ENCODE measurements at places on chromosomes 6 and 20.

DNA sequence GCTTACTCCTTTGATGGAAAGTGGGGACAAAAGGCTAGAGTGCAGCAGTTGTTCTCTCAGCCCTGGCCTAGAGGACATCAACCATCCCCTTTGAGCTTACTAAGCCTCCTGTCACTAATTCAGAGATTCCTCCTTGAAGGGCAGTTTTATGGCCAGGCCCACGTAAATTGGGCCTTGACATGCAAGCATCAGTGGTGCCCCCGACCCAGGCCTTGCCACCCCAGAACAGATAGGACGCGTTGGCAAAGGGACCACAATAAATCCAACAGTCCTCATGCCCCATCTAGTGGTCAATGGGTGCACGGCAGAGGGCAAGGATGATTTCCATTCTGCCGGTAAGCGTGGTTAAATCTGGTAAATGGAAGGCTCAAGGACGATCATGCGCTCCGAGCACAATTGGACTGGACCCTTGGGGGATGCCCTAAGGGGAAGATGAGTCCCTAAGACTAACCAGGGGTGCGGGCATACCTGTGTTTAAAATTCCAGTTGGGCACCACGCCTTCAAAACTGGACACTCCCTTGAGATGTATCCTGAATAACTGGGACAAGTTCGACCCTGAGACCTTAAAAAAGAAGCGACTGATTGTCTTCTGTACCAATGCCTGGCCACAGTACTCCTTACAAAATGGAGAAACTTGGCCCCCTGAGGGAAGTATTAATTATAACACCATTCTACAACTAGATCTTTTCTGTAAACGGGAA lies 32.6 kb downstream of the CEP85L start:
- peak; percentile 40 for DNase-seq

GRCh38 chr6:149859938-149860337 lies 4.2 kb downstream of the LRP11 start:
- DNase-seq, result no peak

- DNase-seq, result no peak
Observed at GRCh38 chr6:30611856-30612194, 5.2 kb downstream of the PPP1R10 start.

DNA sequence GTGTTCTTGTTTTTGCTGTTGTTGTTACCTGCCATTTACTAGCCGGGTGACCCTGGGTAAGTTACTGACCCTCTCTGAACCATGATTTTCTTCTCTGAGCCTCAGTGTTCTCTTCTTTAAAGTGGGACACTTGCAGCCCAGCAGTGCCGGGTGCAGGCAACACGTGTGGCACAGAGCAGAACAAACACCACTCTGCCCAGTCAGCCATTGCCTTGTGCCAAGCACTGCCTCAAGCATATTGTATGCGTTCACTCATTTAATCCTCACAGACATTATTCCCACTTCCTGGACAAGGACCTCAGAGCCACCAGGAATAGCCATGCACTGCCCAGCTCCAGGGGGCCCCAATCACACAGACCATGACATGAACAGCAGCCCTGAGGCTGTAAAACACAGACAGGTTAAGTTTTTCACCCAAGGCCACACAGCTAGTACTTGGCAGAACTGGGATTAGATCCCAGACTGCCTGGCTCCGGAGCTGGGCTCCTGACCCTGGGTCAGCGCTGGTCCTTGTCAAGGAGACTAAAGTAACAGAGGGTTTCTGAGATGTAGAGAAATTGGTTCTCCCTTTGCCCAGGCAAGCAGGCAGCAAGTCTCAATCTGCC lies 74.0 kb upstream of the PTPN1 start:
- DNase-seq, result no peak

DNA sequence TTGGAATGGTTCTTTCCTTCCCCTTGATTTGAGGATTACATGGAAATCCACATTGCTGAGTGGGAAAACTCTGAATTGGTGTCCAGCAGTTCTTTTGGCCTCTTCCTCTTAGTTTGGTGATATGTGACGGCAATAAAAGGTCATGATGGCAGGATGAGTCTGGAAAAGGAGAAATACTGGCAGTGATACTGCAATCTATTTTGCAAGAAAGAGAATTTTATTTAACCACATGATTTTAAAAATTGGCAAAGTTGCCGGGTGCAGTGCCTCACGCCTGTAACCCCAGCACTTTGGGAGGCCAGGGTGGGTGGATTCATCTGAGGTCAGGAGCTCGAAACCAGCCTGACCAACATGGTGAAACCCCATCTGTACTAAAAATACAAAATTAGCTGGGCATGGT lies 73.1 kb downstream of the ADTRP start:
- DNase-seq, result no peak

GRCh38 chr20:12875510-12875909 lies 133.3 kb upstream of the SPTLC3 start:
- DNase-seq, result no peak

DNA sequence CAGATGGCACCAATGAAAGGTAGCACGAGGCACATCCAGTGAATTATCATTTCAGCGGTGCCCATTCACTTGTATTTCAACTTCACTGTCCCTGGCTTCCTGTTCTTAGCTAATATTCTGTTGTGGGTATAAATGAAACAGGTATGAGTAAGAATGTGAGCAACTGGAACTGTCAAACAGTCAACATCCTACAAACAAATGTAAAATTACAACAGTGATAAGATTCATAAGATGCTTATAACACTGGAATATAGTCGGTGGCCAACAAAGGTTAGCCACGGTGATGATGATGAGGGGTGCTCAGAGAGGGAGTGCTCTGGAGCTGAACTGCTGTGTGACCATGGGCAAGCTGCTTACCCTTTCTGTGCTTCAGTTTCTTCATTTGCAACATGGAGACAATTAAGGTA lies 74.9 kb upstream of the TOX2 start:
- DNase-seq, result no peak

- no peak for DNase-seq
Observed at GRCh38 chr6:85484948-85485347, 35.1 kb downstream of the NT5E start.

DNA sequence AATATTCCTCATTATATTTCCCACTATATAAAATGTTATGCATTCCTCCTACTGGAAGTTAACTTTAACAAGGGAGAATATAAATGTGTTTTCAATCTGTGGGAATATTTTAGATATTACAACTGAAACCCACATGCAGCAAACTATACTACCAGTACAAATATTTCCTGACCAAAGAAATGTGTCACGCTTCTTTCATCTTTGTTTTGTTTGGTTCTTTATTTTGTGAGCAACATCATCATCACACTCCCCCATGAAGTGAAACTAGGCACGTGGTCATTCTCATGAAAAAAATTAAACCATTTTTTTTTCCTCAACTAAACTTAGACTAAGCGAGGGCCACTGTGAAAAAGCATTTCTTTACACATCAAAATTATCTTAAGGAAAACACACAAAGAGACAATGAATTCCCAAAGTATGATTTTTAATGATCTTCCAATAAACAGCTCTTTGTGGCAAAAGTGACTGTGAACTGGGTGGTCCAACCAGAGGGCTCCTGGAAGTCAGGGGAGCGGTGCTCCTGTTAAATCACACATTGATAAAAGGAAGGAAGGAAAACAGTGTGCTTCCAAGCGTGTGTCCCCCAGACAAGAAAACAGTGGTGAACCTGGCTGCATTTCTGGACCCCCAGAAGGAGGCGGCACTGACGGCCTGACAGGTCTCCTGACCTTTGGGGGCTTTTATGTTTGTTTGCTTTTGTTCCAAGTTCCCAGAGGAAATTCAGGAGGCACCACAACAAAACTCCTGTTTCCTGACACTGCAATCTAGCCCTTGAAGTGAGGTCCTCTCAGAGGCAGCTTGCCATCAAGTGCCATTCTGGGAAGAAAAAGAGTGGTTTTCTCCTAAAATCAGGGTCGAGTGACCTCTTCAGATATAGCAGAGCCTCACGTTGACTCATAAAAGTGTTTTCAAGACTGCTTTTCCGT lies 166.8 kb upstream of the FOXQ1 start:
- no peak for DNase-seq

- DNase-seq, result no peak
Observed at GRCh38 chr6:37521674-37522073, 22.0 kb upstream of the CCDC167 start.

- DNase-seq, result no peak
Observed at GRCh38 chr6:101489456-101489855, 95.9 kb downstream of the GRIK2 start.

- no peak for DNase-seq
Observed at GRCh38 chr20:50338479-50339391, 148.1 kb downstream of the CEBPB start.

GRCh38 chr20:14996883-14997672 lies 659.7 kb upstream of the FLRT3 start:
- peak; percentile 49 for DNase-seq

- DNase-seq, result no peak
Observed at GRCh38 chr6:68094070-68094469, 541.0 kb upstream of the ADGRB3 start.

DNA sequence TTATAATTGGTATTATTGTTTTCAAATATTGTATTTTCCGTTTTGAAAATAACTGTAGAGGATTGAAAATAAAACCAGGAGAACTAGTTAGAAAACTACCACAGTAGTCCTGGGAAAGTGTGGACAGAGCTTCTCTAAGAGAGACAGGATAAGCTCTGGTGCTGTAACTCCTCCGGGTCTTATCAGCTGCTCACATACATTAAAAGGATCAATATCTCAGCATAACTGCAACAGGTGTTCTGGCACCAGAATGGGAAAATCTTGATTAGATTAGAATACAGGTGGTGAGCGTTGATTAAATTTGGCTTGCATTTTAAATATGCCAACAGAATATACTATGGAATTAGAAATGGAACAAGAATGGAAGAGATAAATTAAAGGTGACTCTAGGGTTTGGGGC lies 1138.9 kb upstream of the ADGRB3 start:
- DNase-seq, result no peak

DNA sequence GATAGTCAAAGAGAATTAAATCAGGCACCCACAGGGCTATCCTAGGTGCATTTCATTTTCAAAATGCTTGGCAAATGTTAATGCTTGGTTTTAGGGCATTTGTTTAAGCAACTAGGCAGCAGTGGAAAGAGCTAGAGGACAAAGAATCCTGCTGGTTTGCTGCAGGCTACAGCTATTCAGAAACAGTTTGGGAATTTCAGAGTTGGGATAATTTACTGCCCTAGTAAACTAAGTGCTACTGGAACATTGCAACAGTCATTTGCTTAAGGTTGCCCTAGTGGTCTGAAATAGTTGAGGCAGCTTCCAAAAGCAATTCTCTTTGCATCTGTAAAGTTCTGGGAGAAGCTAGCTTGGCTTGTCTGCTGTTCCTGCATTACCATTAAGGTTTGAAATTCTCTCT lies 312.7 kb downstream of the LAMA2 start:
- no peak for DNase-seq

Data from brain microvascular endothelial cell (primary cell).